AG09319 (cell line): ENCODE measurements at places on chromosomes 3 and 15.
A peak's percentile ranks its signal among the peaks of the same experiment; 100 is the strongest.

DNA sequence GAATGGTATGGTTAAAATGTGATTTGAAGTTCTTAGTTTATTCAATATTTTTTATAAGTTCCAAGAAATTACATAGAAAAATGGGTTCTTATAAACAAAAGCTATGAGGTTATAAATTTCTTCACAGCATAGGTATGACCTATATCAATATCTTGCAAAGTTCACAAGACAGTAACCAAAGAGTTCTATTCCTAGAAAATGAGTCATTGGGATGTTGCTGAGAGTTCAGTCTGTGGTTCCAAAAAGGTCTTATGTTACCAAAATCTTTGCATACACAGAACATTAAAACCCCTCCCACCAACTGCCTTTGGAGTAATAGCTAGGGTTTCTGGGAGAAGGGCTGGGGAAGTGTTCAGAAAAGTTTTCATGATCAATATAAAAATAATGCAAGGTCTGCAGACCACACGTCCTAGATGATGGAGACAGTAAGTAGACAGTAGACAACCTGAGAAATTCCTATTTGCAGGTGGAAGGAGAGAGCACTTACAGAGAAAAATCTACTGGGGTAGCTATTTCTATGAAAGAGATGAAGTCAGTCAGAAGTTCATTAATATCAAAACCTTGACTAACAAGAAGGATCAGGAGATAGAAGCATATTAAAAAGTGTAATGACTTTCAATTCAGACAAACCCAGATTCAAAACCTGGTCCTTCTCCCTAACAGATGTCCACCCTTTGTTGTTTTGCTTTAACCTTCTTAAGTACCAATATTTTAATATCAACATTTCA is 279.3 kb downstream of the KCNH8 start:
- DNase-seq, result no peak

DNA sequence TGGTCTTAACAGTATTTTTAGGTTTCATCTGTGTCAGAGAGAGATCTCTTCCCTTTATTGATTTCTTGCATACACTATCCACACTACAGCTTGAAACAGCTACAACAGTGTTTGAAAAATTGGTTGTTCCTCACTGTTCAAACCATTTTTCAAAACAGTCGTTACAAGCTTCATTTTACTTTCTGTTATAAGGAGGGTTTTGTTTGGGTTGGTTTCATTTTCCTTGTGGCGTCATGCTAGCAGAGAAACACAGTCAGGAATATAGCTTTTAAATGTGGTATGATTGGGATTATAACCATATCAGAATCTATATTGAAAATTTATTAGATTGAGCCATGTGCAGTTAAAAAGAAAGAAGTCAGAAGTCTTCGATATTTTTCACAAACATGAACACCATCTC is 400.6 kb downstream of the ZBTB20 start:
- DNase-seq, result no peak

DNA sequence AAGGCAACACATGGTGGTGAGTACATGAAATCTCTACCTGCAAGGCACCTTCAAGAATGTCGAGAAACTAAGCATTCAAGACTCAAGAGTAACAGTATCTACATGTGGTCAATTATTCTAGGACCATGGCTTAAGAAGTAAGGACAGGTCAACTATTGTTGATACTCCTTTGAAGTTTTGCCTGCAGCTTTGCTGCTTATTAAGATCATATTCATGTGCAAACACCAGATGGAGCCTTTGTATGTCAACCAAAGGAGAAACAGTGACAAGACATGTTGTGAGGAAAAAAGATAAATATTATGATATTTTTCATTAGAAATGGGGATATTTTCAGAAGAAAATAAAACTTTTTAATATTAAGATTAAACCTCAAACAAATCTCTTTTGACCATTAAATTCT is 52.3 kb upstream of the FGF7 start:
- no peak for DNase-seq

DNA sequence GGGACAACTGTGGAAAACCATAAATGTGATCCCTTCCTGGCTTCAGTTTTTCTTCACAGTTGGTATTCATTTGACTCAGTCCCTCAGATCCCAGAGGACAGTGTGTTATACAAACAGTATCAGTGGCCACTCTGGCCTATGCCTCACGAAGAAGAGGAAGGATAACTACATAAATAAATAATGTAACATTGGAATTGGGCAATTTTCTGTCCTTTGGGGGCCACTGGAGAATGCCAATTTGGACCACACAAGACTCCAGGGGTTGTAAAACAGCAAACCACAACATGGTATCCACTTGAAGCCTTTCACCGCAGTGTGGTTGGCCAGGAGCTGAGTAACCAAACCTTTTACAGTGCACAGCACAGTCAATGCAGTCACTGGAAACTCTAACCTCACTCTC is 1077.0 kb downstream of the ROBO2 start:
- DNase-seq, result no peak

DNA sequence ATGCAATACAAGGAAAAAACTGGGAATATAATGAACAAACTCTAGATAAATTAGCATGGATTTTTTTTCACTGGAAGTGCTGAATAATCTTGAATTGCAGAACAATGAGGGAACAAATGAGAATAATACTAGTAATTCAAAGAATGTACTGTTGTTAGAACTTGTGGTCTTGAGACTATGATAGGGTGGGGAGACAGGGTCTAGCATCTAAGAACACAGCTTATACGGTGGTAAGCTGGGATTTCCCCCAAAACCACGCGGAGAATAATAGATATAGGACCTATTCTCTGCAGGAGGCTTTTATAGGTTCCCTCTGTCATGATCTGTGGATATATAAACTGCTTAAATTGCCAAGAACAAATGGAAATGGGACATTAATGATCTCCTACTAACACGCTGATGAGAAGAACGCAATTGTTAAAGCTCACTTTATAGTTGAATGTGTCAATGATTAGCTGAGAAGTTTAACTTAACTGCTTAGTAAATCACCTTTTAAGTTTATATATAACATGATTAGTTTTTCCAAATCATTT is 692.3 kb downstream of the ZPLD1 start:
- no peak for DNase-seq

DNA sequence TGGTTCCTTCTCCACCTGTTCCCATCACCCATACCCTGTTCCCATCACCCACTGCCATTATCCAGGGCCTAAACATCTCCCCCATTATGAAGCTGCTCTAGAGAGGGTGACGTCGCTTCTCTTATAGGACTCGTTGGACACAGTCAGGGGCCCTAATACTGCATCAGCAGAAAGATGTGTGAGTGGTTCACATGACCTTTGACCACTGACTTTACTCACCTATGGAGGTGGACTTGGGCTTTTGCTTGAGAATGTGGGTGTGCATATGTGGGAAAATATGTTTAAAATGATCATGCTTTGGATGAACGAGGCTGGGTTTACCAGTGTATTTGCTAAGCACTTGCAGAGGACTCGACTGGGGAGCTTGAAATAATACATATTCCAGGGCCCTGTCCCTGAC is 26.8 kb downstream of the RBP2 start:
- no peak for DNase-seq

- no peak for DNase-seq
These were observed 176.2 kb upstream of the TOPAZ1 start for GRCh38 chr3:44065311-44066094.

DNA sequence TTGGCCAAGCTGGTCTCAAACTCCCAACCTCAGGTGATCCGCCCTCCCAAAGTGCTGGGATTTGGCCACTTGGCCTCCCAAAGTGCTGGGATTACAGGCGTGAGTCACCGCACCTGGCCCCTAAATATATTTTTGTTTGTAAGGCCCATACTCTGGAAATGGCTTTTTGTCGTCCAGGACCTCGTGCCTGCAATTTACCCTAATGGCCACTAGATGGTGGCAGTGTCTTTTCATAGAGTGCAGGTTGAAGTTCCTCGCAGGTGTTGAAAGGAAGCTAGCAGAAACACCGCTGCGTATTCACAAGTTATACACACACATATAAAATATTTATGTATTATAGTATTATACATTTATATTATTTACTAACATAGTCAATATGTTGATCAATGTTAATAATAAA is 97.2 kb downstream of the LRTM1 start:
- DNase-seq, result no peak

GRCh38 chr15:66454143-66454542 is 43.4 kb downstream of the SNAPC5 start:
- DNase-seq, result no peak

- DNase-seq, result no peak
These were observed 1.4 kb downstream of the MAPK6 start for GRCh38 chr15:52020221-52021085.

DNA sequence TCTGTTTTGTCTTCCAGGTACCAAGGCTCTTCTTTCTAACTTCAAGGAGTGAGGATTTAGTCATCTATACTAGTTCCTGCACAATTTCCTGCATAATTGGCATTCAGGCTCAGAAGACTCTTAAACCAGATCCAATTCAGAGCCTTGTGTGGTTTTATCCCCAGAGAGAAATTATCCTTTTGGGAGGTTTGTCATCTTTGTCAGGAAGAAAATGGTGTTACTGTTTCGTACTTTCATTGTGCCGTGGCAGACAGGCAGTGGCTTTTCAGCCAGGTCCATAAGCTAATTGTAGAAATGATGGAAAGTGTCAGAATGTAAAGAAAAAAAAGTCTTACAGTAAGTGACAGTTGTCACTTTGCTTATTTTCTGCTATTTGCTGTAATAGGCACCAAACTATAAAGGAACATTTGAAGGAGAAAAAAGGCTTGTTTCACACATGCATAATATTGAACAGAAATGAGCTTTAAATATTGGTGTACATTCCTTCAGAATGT is 82.8 kb downstream of the CADM2 start:
- DNase-seq, result no peak

DNA sequence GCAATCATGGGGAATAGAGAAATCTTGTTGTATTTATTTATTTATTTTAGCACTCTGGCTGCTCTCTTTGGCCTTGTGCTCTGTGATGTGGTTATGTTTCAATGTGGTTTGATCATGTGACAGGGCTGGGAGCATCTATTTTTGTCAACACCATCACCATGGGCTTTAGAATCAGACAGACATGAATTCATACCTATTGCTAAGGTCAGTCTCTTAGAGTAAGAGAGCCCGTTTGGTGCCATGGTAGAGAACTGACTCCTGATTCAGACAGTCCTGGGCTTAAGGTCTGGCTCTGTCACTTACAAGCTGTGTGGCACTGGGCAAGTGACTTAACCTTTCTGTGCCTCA is 157.0 kb downstream of the RYR3 start:
- no peak for DNase-seq

GRCh38 chr3:155024006-155024638 is 56.0 kb upstream of the MME start:
- no peak for DNase-seq

DNA sequence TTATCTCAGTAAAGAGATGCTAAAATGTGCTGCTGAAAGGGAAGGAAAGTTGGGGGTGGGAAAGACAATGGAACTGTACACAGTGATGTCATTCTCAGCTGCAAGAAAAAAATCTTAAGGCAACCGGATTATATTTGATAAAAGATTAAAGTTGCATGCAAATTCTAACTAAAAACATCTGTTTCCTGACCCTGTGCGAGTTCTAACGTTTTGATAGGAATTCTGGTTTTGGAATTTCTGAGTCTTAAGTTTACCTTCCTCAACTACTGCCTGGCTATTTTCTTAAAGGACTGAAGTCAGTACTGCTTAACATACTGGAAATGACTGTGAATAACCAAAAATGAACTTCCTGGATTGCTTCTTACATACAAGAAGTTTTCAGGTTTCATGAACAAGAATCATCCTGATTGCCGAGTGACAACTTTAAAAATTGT is 115.5 kb downstream of the SLC25A26 start:
- DNase-seq, result peak; percentile 49

DNA sequence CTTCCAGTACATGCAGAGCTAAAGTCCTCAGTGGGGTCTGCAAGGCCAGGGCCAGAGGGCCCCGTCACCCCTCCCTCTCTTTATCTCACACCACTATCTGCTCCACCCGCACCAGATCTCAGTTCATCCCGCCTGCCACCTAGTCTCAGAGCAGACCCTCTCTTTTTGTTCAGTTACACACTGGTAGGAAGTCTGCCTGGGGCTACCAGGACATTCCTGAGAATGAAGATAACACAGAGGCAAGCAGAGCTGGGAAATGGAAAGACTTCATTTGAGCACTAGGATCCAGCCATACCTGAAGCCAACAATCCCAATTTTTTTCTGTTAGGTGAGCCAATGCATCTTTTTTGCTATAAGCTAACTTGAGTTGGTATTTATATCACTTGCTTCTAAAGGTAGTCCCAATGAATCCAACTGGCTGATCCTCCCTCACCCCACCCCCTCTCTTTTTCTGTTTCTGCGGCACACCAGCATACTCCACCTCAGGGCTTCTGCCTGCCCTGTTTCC is 24.5 kb downstream of the ATP2B2 start:
- no peak for DNase-seq

DNA sequence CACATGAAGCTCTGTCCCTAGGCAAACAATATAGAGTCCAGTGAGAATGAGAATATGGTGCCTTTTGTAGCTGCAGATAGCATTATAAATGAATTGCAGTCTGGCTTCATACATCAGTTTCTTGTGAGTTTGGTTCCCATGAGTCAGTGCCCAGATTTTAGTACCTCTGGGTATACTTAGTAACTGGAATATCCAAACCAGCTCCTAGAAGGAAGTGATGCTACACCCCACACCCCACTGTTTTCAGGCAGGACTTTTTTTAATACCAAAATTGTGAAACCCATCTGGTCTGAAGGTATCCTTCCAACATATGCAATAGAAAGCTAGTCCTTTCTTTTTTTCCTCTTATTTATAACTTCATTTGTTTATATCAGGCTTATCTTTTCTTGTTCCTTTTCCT is 42.1 kb upstream of the FOXP1 start:
- no peak for DNase-seq

DNA sequence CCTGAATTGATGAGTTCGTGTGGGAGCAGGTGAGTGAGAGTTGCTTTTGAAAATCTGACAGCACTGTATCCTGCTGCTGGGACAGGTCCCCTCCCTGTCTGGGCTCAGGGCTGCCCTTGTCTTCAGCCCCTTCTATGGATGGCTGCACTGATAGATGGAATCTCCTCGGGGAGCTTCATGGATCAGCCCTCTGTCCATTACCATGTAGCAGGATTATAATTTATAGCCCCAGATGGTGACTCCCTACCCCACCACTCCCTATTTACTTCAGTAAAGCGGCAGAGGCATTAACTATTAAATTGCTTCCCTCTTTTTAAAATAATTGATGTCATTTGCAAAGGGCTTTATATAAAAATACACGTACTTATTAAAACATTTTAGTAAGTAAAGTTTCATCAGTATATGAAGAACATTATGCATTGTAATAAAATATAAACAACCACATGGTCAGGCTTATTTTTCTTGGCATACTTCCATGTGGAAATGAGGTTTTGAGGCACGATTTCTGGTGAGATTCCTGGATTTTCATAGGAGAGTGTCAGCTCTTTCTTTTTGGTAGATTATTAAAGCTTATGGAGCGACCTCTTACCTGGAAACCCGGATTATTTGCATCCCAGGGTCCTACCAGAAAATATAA is 38.5 kb downstream of the MAP3K13 start:
- no peak for DNase-seq

GRCh38 chr3:72665701-72666446 is 182.4 kb downstream of the SHQ1 start:
- no peak for DNase-seq

DNA sequence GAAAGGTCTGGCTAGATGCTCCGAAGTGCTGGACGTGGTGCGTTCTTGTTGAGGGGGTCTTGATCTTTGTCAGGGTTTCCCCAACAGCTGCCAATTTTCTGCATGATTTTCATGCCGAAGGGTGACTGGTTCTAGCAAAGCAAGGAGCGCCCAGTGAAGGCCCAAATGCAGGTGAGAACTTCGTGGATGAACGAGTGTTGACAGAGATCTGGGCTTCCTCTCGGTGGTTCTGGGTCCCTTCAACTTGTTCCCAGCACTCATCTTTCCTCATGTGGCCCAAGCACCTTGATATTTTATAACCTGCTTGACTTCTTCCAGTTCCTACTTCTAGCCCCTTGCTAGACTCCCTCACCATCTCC is 40.8 kb upstream of the TFRC start:
- no peak for DNase-seq
